ENCODE measurements at places on chromosomes 7 and 10.

GRCh38 chr7:55120074-55120473 lies 101.3 kb downstream of the EGFR start:
- DNase-seq: no peak

- DNase-seq: no peak
Measured at GRCh38 chr7:155775691-155776090, 36.6 kb downstream of the SHH start.

- no peak for DNase-seq
Measured at GRCh38 chr10:98466861-98467505, 20.2 kb upstream of the HPS1 start.

- DNase-seq: no peak
Measured at GRCh38 chr7:121936951-121937623, 64.1 kb downstream of the PTPRZ1 start.

DNA sequence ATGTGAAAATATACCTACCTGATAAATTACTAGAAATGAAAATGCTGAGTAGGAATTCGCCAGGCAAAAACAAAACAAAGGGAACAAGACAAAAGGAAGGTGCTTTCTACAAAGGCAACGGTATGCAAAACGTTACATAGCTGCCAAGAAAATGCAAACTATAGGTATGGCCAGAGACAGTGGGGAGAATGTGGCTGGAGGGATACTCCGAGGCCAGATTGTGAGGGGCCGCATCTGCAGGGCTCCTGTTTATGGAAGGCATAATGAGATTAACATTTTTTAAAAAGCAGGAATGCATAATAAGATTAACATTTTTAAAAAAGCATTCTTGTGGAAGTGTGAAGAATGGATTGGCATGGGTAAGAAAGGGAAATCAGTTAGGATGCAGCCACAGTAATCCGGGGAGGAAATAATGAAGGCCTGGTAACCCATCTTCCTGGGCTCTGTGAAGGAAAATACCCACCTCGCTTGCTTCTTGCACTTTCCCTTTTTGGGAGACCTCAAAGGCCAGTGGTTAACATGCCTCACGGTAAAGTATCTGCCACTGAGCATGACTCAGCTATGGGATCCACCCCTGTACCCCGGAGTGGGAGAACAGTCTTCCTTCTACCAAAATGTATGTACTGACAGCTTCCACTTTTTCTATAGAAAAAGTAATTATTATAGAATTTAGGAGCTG lies 145.8 kb upstream of the LRRN3 start:
- DNase-seq: no peak

- DNase-seq: no peak
Measured at GRCh38 chr10:5413012-5413938, 918 bp downstream of the NET1 start.

DNA sequence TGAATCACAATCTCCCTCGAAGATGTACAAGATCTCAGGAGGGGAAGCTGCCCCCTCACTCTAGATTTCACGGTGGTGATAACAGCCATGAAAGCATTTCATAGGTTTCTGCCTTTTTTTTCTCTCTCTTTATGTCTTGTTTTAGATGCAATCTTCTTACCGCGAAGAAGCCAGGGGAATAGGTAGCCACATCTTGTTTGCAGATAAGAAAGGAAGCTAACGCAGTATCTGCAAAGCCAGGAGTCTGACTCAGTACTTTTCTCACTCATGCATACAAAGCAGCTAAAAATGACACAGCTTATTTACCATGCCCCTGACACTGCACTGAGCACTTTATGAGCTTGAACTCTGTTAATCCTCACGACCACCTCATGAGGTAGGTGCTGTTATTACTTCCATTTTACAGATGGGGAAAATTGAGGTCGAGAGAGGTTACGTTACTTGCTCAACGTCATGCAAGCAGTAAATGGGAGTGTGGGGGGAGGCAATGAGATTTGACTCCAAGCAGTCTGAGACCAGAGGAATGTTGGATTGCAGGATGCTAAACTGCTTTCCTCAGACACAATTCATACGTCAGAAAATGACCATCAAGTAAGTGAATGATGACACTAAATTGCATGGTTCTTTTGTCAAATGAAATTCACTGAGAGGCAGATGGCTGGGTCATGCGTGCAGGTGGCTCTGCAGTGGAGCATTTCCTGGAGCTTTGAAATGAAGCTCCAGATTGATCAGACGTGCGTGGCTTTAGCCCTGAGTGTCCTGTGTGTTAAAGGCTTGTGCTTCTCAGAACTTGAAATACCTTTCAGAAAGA lies 3.3 kb downstream of the MAP3K8 start:
- peak; percentile 37 for DNase-seq

GRCh38 chr10:48444266-48444665 lies 137.8 kb downstream of the MAPK8 start:
- no peak for DNase-seq

GRCh38 chr10:96082748-96083147 lies 39.4 kb downstream of the CCNJ start:
- no peak for DNase-seq

DNA sequence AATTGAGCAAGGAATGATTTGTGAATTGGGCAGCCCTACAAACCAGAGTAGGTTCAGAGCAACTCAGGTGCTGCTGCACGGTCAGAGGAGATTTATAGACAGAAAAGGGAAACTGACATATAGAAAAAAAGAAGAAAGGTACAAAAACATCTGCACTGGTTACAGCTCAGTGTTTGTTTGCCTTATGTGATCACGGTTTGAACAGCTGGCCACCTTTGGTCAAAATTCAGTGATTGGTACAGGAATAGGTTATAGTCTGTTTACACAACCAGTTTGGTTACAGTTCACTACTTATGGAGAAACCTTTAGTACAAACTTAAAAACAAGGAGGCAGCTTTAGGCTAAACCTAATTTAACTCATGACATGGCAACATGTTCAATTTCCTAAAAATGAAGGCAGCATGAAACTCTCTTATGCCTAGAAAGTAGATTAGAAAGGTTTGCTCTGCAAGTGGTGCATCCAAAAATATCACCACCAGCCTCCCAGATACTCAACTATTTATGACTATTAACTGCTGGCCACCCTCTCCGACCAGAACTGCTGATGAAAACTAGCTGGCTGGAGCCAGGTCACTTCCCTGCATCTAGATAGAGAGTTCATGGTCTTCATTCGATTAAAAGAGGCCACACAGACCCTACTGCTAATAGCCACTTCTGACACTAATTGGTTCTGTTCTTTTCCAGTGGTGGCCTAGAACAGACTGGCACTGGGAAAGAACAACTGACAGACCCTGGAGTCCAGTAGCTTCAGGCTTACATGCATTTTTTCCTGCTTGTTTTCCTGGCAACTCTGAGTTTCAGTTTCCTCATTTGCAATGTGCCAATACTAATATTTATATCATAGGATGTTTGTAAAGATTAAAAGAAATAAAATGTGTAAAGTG lies 548.0 kb downstream of the CCSER2 start:
- DNase-seq: no peak

- no peak for DNase-seq
Measured at GRCh38 chr7:113657603-113658002, 261.2 kb downstream of the PPP1R3A start.
